CD4-positive, alpha-beta T cell treated with Interleukin-17A for 4 hours (primary cell): ENCODE measurements at places on chromosomes 6 and 20.

- DNase-seq, result no peak
Measured at GRCh38 chr6:42471142-42471541, 19.4 kb upstream of the TRERF1 start.

- no peak for DNase-seq
Measured at GRCh38 chr6:113401231-113401630, 455.9 kb upstream of the MARCKS start.

DNA sequence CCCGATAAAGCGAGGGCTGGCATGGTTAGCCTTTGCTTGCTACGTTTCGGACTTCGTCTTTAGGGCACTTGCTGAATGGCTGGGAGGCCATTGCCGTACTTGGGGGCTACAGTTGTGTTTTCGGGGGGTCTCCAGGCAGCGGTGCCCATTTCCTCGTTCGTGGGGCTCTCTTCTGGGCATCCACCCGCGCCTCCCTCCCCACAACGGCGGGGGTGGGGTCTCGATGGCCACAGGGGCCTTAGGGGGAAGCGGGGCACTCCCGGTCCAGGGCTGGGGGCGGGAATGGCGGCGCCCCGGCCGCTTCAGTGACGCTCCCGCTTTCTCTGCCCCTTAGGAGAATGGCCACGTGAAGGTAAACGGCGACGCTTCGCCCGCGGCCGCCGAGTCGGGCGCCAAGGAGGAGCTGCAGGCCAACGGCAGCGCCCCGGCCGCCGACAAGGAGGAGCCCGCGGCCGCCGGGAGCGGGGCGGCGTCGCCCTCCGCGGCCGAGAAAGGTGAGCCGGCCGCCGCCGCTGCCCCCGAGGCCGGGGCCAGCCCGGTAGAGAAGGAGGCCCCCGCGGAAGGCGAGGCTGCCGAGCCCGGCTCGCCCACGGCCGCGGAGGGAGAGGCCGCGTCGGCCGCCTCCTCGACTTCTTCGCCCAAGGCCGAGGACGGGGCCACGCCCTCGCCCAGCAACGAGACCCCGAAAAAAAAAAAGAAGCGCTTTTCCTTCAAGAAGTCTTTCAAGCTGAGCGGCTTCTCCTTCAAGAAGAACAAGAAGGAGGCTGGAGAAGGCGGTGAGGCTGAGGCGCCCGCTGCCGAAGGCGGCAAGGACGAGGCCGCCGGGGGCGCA is 2.4 kb downstream of the MARCKS start:
- no peak for DNase-seq

- no peak for DNase-seq
Measured at GRCh38 chr20:62970307-62971210, 18.1 kb downstream of the SLC17A9 start.

- no peak for DNase-seq
Measured at GRCh38 chr6:138560130-138560860, 61.0 kb upstream of the NHSL1 start.

DNA sequence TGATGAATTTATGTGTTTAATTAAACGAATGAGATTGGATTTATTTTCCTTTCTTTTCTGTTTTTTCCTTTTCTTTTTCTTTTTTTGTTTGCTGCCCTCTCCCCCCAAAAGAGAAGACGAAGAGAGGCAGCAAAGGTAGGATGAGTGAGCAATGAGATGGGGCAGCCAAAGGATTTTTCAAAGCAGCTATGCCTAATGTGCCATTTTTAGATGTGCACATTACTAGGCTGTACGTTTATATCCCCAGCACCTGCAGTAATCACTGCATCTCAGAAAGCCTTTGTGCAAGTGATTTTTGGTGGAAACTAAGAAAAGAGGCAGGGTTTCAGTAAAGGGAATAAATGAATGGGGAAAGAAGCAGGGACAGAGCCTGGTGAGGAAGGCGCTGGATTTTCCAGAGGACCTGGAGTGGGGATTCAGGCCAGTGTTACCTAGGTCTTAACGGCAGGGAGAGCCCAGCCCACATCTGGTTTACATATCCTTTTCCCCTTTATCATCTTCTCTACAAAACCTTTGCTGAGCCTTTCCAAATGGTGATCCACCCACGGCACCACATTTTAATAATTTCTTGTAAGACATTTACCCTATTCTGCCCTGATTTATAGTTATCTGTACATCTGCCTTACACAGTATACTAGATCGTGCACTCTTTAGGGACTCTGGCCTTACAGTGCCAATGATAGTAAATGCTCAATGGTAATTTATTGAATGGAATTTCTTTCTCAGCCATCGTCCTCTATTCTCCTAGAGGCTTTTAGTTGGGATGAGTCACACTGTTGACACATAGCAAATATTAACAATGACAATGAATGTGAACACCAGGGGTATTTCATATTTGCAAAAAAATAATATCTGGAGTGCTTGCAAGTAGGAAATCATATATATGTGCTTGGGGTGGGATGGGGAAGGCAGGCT is 38.3 kb upstream of the ATXN1 start:
- no peak for DNase-seq

- DNase-seq, result no peak
Measured at GRCh38 chr20:56043227-56043626, 37.9 kb upstream of the CBLN4 start.

- no peak for DNase-seq
Measured at GRCh38 chr20:35319871-35320197, 27.6 kb upstream of the FAM83C start.

DNA sequence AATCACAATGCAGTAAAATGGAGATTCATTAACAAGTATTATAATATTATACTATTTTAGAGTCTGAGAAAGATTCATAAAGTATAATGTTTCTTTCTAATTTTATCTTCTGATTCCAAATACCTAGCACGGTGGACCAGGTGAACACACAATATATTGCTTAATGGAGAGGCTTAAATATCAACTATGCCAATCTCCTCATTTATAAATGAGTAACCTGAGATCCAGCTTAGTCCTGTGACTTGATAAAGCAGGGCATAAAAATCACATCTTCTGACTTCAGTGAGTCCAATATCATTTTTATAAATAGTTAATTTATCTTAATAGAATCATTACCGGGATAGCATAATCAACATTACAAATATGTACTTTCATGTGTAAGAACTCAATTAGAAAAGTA is 144.4 kb upstream of the GJE1 start:
- no peak for DNase-seq

DNA sequence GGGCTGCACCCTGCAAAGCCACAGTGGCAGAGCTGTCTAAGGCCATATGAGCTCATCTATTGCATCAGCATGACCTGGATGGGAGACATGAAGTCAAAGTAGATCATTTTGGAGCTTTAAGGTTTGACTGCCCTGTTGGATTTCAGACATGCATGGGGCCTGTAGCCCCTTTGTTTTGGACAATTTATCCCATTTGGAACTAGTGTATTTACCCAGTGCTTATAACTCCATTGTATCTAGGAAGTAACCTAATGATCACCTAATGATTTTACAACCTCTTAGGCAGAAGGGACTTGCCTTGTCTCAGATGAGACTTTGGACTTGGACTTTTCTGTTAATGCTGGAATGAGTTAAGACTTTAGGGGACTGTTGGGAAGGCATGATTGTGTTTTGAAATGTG is 575.4 kb downstream of the EPM2A start:
- DNase-seq, result no peak

GRCh38 chr20:25457886-25458680 is 50.6 kb downstream of the GINS1 start:
- DNase-seq, result no peak

GRCh38 chr20:38114353-38114791 is 50.7 kb downstream of the TGM2 start:
- DNase-seq, result no peak

- no peak for DNase-seq
Measured at GRCh38 chr6:84344005-84344404, 116.6 kb upstream of the CEP162 start.

- DNase-seq, result no peak
Measured at GRCh38 chr6:150992703-150993102, 127.2 kb downstream of the MTHFD1L start.

DNA sequence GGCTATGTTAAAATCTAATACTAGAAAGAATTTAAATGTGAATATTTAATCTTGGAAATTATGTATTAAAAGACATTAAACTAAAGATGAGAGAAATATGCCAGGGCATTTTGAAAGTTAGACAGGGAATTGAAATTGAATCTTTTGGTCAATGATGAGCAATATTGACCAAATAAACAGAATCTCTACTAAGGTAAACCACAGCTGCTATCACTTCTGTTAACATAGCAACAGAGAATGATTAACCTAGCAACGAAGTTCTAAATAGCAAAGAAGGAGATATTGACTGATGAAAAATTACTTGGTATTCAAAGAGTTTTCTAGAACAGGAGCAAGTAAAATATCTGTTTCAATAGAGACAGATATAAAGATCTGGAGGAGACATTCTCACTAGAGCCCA is 45.2 kb upstream of the RSPO3 start:
- DNase-seq, result no peak

DNA sequence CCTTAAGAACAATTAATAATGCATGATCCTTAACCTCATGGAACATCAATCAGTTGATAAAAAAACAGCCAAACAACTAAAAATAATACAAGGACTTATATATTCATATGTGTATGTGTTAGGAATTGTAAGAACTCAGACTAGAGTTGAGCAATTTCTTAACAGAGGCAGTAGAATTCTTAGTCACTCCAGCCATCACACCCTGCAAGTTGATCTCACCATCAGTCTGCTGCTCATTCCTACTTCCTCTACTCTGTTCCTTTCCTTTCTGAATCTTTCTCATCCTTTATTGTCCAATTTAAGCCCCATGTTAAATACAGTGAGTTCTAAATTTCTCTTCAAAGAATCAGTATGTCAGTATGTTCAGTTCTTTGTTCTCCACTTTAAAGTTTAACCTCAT is 2.6 kb downstream of the ZNF165 start:
- no peak for DNase-seq
